Cardiac muscle cell (in vitro differentiated cells and primary cell): ENCODE measurements at places on chromosomes 7 and 10. TPM values are rescaled to one million over a fixed set of nuclear protein-coding genes. Genes with fewer than 3 reads are reported as not detected.

GRCh38 chr10:30977385-30977784, 54.3 kb downstream of the ZNF438 start:
- DNase-seq, result no peak

DNA sequence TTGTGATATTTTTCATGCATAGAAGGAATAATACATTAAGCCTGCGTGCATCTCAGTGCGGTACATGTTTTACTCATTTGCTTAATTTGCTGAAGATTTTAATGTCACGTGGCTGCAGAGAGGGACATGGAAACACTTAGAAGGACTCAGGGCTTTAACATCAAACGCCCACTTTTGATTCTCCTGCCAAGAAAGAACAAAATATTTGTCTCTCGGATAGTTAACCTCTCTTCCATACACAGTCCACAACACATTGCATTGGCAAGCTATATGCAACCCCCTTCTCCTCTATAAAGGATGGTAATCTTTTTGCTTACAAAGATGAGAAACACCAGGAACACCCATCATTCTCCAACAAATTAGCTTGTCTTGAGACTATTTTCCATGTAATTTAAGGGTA, 148.0 kb upstream of the NRP1 start:
- DNase-seq, result no peak

- DNase-seq, result no peak
These were observed 3.4 kb upstream of the SAMD8 start for GRCh38 chr10:75107756-75108683.

DNA sequence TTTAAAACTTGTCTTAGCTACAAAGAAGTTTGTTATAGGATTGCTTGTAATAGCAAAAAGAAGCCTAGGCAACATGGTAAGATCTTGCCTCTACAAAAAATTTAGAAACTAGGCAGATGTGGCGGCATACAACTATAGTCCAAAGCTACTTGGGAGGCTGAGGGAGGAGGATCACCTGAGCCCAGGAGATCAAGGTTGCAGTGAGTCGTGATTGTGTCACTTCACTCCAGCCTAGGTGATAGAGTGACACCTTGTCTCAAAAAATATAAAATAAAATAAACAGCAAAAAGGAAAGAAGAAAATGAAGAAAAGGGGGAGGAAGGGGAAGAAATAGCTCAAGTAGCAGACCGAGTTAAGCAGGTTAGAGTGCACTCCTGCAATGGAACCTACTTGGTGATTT, 47.0 kb upstream of the MPP7 start:
- no peak for DNase-seq

- DNase-seq, result no peak
These were observed 106.4 kb upstream of the GJD4 start for GRCh38 chr10:35498693-35499092.

Gene MYH16
- 0.09 and 0.15 TPM in 2 replicates for polyA plus RNA-seq

Gene UPK3BL1
- 59.4 and 60.5 TPM in 2 replicates for polyA plus RNA-seq

Gene AMZ1
- 1.6 and 1.7 TPM in 2 replicates for polyA plus RNA-seq
